ENCODE measurements at places on chromosomes 1 and 21.

DNA sequence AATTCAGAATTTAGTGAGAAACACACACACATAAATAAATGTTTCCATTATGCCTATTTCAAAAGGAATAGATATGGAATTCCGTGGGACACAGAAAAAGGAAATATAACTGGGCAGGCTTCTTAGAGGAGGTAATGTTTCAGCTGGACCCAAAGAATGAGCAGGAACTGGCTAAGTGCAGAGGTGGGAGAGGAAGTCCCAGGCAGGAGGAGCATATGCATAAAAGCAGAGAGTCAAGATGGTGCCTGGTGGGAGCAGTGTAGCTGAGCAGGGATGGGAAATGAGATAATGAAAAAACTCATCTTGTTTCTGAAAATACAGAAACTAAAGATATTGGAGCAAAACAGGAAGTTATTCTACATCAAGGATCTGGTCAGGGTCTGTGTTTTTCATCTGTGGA, 115.2 kb upstream of the MAGI3 start:
- no peak for DNase-seq

- DNase-seq = no peak
Observed at GRCh38 chr1:31872658-31873636, 57.1 kb upstream of the SPOCD1 start.

DNA sequence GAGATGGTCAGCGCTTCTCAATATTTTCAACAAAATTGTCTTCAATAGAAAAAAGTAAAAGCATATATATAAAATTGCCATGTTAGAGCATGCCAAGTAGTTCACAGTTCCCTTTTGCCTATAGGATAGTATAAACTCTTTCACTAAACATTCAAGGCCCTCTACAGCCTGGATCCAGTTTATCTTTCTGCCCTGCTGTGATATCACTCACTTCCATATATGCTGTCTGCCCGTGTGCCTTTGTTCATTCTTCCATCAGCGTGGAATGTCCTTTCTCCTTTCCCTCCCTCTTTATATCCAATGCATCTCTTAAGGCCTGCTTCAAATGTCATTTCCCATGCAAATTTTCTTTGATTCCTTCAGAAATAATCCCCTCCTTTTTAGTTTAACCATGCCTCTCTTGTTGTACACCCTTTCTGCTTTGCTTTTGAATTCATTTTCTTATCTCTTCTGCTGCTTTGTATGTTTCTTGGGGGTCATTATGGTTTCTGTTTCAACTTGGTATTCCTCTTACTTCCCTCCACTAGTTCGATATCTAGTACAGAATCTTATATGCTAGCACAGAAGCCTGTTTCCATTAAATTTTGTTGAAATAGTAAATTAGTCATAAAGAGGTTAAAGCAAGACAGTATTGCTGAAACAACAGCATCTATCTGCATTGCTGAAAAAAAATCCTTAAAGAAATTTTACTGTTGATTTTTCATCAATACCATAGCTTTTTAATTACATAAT, 44.7 kb downstream of the XCL2 start:
- DNase-seq = no peak

DNA sequence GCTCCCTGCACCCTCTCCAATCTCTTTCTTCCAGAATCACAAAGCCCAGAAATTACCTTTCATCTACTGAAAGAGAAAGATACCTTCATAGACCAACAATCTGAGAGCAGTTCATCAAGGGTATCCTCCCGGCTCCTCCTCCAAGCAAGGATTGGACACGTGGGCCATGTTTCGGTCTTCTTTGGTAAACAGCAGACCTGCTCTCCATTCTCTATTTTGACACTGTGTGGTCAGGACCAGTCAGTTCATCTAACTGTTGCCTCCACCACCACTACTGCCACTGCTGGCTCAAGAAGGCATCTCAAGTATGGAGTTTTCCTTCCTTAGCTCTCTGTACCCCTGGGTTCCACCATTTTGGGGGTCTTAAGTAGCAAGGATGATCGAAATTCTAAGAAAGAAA, 8.0 kb upstream of the LELP1 start:
- no peak for DNase-seq

GRCh38 chr1:33460947-33461629, 11.4 kb upstream of the ZSCAN20 start:
- DNase-seq = no peak

- peak; percentile 35 for DNase-seq
Observed at GRCh38 chr1:116556289-116557006, 14.4 kb downstream of the CD58 start.

GRCh38 chr1:12091191-12091590, 28.1 kb downstream of the TNFRSF8 start:
- DNase-seq = no peak

GRCh38 chr21:35520856-35521255, 471.8 kb upstream of the RUNX1 start:
- no peak for DNase-seq

DNA sequence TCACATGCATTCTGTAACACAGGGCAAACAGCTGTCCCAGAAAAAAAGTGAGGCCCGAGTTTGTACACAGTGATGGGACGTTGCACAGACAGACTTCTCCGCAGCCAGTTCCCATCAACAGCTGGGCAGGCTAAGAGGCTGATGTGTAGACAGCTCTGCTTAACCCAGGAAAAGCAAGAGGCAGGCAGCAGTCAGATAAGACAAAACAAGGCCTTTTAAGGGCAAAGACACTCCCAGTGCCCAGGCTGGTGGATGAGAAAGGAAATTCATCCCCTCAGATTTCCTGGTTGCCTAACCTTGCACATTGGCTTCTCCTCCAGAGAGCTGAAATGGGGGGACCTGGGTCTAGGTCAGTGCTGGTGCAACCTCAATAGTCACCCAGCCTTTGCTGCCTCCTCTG, 17.2 kb upstream of the PHLDA3 start:
- no peak for DNase-seq

DNA sequence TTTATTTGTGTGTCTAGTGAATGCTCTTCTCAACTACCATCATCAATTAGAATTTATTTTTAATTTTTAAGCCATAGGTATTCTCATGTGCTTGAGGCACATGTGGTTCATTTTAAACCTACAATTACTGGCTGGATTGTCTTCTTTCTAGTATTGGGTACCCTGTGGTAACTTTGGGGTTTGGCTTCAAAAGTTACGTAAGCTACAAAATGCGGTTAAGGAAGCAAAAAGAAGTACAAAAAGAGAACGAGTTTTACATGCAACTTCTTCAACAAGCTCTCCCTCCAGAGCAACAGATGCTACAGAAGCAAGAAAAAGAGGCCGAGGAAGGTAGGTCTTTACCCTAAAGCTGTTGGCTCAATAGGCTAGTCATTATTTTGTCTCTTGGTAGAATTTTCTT, 25.8 kb downstream of the MACO1 start:
- DNase-seq = no peak

GRCh38 chr1:192462616-192463015, 113.0 kb upstream of the RGS1 start:
- DNase-seq = no peak

GRCh38 chr1:92366040-92366395, 67.2 kb downstream of the RPAP2 start:
- DNase-seq = no peak

- no peak for DNase-seq
Observed at GRCh38 chr1:221727146-221728036, 14.5 kb downstream of the DUSP10 start.

DNA sequence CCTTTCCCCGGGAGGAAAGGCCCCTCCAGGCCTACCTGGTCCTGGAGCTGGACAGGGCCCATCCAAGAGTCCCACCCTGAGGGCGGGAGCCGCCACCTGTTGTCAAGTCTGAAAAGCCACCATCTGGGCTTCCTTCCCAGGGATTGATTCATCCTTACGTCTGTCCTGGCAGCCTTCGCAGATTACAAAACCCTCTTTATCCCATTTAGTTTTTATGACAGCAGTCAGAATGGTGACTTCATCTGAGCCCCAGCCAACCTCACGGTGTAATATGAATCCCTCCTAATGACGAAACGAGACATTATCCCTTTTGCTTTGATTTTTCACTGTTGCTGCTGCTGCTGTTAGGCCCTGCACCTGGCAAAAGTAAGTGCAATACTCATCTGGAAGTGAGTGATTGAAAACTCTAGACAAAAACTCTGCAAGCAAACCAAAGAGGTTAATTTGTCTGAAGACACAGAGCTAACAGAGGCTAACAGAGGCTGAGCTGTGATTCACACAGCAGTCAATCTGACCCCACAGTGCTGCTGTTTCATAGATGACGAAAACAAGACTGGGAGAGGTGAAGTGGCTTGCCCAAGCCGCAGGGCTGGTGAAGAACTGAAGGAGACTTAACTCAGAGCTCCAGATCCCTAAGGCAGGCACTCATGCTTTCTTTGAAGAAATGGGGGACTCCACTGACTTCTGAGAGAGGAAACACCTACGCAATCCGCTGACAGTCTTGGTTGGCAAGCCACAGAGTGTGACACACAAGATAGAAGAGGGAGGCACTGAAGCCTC, 30.0 kb upstream of the S100A7 start:
- DNase-seq = no peak

GRCh38 chr1:215863796-215864195, 296.7 kb downstream of the KCTD3 start:
- no peak for DNase-seq

- DNase-seq = no peak
Observed at GRCh38 chr1:41913014-41913413, 5.7 kb downstream of the HIVEP3 start.

DNA sequence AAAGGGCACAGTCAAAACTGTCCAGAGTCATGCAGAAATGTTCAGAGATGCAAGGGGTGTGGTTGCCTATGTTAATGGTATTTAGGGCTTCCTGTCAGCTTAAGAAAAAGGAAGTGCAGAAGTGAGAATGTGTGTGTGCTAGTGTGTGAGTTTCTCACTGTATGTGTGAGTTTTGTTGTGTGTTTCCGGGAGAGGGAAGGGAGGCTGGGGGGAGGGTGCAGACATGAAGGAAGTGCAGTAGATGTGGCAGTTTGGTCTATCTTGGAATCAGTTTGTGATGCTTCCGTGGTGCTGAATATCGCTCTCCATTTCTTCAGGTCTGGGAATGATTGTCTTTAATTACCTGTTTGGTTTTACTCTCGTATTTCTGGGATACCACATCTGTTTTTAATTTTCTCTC, 16.5 kb upstream of the ATP6V1G3 start:
- peak; percentile 29 for DNase-seq

GRCh38 chr21:40051801-40052200, 184.6 kb downstream of the PCP4 start:
- DNase-seq = no peak

DNA sequence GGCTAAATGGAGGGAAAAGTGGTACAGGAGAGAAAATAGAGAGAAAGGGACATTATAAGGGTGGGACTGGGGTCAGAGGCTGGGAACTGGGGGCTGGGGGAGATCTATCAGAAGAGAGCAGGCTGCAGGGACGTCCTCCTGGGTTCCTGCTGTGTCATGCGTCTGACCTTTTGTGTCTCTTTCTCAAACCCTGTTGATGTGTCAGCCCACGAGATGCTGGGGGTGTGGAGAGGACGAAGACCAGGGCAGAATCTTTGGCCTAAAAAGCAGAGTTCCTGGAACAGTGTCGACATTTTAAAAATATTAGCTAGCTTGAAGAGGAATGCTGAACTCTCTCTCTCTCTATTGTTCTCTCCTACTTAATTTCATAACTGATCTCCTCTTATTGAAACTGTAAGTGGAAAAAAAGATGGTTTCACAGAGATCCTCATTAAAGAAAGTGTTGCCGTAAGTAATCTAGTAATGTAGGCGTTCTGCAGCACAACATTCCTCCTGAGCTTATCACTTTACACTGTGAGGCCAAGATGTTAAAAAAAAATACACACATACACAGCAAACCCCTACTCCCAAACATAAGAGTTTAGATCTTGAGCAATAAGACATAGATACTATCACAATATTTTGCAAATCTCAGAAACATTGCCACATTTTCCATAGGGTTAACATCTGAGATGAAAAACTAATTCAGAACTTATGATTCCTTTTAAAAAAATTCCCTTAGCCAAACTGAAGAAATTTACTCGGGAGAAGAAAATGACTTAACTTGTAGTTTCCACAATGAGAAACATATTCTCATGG, 52.6 kb downstream of the RUNX1 start:
- DNase-seq = no peak

DNA sequence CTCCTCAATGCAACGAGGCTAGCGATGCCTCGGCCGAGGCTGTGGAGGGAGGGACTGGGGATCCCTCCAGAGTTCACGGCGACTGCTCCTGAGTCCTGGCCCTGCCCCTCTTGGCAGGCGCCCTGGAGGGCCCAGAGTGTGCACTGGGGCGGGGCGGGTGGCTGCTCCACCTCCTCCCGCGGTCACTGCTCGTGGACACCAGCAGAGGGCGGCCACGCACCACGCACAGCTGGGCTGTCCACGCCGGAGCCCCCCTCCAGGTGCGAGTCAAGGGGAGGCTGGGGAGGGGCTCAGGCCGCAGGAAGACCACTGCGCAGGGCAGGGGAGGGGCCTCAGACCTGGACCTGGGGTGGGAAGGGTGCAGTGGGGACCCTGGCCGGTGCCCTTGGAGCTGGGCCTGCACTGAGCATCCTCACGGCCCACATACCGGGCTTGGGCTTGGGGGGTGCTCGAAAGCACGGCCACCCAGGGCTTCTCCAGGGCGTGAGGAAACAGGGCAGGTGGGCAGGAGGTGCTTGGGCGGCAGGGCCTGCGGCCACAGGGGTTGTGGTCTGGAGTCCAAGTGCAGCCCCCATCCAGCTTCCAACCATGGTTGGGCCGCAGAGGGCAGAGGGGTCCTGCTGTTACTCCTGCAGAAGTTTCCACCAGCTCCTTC, 20.6 kb upstream of the TTC34 start:
- DNase-seq = peak; percentile 19

- DNase-seq = no peak
Observed at GRCh38 chr1:205259324-205259832, 31.6 kb downstream of the TMCC2 start.

GRCh38 chr1:48903291-48903690, 126.6 kb upstream of the BEND5 start:
- no peak for DNase-seq

GRCh38 chr1:205925736-205926135, 17.5 kb downstream of the SLC26A9 start:
- DNase-seq = no peak

GRCh38 chr1:31029026-31029425, 36.5 kb downstream of the PUM1 start:
- DNase-seq = no peak

DNA sequence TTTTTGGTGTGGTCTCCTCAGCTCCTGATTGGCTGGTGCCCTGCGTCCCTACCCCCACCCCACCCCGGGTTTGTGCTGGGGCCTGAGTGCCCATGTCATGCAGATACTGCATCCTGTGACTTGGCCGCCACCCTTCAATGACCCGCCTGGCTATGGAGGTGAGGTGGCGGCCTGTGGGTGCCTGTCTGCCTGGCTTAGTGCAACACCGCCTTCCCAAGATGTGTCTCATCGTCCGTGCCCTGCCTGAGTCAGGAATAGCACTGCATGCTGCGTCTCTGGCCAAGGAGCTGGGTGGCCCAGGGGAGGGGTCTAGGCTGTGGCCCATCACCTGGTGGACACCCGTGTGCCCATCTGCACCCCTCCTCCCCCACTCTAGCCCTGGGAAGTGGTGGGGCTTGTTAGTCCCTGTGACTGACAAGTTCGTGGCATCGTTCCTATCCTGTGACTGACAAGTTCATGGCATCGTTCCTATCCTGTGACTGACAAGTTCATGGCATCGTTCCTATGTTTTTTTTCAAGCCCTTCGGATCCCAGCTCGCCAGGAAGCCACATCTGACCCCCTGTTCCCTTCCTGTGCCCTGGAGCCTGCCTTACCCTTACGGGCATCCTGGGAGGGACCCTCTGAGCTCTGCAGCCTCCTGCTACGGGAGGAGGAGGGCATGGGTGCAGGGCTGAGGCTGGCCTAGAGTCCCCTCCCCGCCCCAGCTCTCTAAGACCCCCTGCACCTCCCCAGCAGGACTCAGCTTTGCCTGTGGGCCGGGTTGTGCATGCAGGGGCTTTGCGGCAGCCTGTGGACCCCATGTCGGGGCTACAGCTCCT, 7.5 kb downstream of the SLX9 start:
- no peak for DNase-seq

- peak; percentile 49 for DNase-seq
Observed at GRCh38 chr1:27045973-27046558, 33.4 kb upstream of the TENT5B start.
